Stimulated activated CD8-positive, alpha-beta memory T cell treated with anti-CD3 and anti-CD28 coated beads, Interleukin-2, amount 100 ng/mL, for 1 hour (primary cell): ENCODE measurements at places on chromosomes 5 and 9.

DNA sequence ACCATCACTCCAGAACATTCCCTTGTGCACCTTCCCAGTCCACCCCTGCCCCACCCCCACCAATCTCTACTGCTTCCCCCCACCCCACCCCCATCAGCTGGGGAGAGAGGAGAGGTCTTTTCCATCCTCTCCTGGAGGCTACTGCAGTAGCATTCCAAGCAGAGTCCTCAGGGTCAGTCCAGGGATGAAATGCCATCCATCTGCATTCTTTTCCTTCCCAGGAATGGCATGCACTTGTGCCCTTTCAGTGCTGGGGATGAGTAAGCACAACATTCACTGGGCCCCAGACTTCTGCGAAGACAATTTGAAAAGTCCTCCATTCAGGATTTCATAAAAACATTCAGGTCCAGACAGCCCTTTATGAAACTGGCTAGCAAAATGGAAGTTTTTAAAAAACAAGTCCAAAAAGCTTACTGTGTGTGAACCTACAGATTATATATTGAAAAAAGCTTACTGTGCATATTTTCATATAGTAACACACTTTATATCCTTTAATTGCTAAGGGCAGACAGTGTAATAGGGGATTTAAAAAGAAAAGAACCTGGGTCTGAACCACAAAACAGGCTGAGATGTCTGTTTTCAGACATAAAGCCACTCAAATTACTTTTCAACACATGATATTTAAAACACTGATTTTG is 50.0 kb upstream of the GOLPH3 start:
- DNase-seq = no peak

DNA sequence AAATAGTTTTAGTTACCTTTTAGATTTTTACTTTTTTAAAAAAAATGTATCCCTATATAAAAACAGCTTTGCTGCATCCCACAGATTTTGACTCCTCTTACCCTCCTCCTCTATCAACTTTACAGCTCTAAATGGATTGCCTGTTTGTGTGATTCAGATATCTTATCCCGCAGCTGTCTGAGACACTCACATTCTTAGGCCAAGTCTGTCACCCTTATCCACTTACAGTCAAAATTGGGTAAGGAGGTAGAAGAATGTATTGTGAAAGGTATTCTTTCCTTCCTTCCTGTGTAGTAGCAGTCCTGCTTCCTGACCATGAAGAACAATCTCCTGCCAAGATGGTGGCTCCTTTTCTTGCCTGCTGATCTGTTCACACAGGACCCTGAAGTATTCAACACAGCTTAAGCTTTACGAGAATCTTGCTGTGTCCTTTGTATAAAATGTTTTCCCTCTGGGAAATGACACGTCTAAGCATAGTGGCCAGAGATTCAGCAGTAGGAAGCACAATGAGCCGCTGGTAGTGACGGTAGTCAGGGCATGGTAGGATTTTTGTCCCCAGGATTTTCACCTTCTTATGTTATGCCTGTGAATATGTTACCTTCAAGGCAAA is 67.7 kb upstream of the ST8SIA4 start:
- DNase-seq = no peak

GRCh38 chr9:135591506-135592330 is 30.2 kb downstream of the PAEP start:
- no peak for DNase-seq

DNA sequence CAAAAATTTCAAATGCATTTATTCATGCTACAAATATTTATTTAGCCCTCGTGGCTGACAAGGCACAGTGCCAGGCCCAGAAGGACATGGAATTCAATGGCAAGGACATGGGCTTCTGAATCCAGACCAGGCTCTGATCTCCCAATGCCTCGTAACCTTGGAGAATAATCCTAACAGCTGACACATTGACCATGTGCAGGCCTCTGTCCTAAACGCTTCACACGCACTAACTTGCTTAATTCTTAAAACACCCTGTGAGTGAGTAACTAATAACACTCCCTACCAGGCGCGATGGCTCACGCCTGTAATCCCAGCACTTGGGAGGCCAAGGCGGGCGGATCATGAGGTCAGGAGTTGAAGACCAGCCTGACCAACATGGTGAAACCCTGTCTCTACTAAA is 33.2 kb downstream of the MYO10 start:
- no peak for DNase-seq

DNA sequence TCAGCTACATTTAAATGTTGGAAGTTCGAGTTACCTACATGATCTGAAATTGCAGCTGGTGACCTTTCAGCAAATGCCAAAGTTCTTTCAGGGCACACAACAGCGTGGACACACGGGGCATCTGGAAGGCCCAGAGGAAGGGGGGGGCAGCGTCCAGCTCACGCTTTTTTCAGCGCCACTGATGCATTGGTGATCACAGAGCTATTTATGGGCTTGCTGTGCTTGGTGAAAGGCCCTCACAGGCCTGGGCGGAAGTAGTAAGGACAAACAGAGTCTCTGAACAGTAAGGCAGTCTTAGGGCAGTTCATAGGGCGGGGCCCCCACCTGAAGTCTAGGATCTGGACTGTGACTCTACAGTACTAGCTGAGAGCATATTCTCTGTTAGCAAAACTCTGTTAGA is 6.6 kb upstream of the FBP2 start:
- DNase-seq = no peak

DNA sequence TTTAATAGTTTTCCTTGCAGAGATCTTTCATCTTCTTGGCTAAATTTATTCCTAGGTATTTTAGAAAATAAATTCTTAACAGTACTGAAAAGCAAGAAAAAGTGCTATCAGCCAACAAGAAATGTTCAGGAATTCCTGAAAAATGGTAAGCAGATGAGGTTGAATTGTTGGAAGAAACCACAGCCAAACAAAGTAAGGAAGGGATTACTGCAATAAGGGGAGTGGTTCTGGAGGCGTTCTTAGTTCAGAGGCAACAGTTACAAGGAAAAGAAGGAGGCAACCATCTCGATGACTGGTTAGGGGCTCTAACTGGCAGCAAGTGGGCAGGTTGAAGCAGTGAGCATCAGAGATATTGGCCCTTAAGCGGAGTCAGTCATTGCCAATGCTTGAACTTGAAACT is 12.8 kb upstream of the OR13J1 start:
- DNase-seq = no peak

- DNase-seq = no peak
Measured at GRCh38 chr9:137162505-137163364, 7.1 kb downstream of the LRRC26 start.

DNA sequence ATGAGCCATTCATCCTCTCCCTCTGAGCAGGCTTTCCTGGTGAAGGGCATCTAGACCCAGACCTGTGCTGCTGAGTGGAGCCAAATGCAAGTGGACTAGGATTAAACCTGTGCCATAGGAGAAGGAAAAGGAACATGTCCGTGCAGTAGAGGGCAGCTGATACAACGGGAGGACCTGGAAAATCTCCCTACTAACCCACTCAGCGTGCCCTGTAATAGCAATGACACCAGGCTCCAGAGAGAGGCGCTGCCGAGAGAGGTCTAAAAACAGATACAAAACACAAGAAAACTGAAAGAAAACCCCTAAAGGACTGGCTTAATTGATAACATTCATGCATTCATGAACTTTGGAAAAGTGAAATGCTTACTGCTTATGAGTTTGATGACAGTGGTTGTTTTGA is 60.8 kb downstream of the PFDN1 start:
- no peak for DNase-seq

DNA sequence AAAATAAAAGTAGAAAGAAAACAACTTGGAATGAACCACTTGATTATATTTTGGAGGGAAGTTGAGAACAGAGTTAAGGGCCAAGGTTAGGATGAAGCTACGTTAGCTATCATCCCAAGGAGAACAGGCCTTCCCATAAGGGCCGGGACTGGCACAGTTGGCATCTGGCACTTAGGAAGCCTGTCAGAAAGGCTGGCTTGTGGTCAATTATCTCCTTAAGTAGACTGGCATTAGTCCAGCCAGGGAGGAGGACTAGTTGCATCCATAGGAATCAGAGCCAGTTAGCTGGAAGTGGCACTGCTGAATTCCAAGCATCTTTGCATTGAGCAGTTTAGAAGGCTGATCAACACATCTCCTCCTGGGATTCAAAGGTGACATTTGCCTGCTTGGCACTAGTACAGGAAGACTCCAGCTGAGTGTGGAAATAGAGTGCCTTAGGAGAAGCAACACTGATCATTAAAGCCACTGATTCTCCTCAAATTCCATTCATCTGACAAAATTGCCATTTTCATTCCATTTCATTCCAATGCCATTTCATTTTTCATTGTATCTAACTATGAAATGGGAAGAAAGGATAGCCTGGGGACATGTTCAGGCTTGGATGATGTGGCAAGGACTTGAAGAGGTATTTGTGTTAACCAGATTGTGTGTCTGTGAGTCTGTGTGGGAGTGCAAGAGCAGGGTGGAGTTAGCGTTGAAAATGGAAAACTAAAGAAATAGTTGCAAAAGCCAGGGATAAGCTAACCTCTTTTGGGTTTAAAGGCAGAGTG is 5.5 kb downstream of the FOXB2 start:
- DNase-seq = no peak

- DNase-seq = no peak
Measured at GRCh38 chr9:96423985-96424336, 5.8 kb upstream of the ZNF367 start.

GRCh38 chr9:89835666-89836065 is 230.9 kb downstream of the GADD45G start:
- DNase-seq = no peak

- DNase-seq = no peak
Measured at GRCh38 chr9:110006657-110007056, 201.3 kb downstream of the C9orf152 start.

GRCh38 chr5:135058331-135058732 is 24.3 kb upstream of the PITX1 start:
- DNase-seq = no peak
